ENCODE measurements at places on chromosomes 12 and 14.

- DNase-seq, result no peak
Observed at GRCh38 chr12:97131220-97131981, 224.3 kb downstream of the NEDD1 start.

DNA sequence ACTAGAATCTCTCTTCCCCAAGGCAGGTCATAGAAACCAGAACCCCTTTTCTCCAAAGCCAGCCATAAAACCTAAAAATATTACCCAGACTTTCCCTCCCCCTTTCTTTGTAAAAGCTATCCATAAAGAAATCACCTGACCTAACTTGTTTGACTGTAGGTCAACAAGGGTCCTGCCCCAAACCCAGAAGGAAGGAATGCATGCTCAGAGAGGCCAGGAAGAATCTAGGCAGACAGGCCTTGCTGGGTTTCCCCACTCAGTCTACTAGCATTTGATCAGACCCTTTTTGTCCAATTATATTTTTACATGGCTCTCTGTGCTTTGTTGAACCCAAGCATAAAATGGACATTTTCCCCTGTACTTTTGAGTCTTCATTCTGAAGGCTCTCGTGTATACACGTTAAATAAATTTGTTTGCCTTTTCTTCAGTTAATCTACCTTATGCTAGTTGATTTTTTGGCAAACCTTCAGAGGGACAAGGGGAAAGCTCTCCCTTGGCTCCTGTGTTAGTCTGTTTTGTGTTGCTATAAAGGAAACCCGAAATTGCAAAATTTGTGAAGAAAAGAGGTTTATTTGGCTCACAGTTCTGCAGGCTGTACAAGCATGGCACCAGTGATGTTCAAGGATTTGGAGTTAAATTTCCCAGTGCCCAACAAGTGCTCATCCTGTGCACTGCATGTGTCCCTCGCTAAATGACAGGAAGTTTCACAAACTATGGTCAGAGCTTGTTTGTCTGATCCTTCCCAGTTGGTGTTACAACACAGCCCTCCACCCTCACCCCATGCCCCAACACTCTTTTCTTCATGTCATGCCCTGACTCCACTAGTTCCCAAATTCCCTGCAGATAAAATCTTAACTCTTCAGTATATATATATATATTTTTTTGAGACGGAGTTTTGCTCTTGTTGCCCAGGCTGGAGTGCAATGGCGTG, 14.2 kb upstream of the RASSF3 start:
- DNase-seq, result no peak

- no peak for DNase-seq
Observed at GRCh38 chr12:53739214-53740129, 12.2 kb upstream of the CALCOCO1 start.

GRCh38 chr12:96548384-96548783, 59.0 kb downstream of the CFAP54 start:
- DNase-seq, result no peak

DNA sequence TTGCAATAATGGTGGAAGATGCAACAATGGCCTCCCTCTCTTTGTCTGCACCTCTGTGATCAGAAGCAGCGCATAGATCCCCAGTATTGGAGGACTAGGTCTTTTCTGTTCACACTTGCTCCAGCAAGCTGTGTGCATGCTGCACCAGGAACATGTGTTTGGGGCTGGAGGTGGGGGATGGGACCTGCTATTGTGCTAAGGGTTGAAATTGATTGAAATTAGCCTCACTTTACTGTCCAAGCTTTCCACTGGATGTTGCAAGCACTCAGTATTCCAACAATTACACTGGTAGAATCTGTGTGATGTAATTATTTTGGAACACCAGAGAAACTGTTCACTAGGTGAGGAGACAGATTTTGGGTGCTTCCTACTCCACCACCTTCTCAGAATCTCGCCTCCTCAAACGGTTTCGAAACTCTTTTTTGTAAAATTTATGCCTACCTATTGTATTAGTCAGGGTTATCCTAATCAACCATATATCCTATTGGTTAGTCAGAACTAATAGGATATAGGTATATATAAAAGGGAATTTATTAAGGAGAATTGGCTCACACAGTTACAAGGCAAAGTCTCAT, 35.6 kb downstream of the IFT81 start:
- no peak for DNase-seq

- DNase-seq, result no peak
Observed at GRCh38 chr12:12441843-12442461, 85.1 kb downstream of the BORCS5 start.

GRCh38 chr12:11829764-11830194, 180.3 kb downstream of the ETV6 start:
- DNase-seq, result no peak

DNA sequence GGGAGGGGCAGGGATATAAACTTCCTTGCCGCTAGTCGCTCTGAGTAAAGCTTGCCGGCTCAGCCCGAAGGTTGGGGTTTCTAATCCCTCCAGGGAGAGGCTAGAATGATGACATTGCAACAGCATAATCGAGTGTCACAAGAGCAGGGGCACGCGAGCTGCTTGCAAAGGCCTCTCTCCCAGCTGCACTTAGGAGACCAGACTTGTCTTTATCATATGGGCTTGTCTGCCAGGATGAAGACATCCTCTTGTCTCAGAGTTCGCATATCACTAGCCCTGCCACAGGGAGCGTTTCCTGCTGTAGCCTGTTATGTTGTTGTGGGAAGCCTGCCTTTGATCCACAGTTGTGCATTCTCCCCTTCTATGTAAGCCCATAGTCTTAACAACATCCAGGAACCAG, 180.0 kb downstream of the ESR2 start:
- DNase-seq, result no peak

- DNase-seq, result no peak
Observed at GRCh38 chr12:55824726-55825125, 4.7 kb downstream of the DNAJC14 start.

- no peak for DNase-seq
Observed at GRCh38 chr14:71202881-71203280, 295.6 kb downstream of the PCNX1 start.

DNA sequence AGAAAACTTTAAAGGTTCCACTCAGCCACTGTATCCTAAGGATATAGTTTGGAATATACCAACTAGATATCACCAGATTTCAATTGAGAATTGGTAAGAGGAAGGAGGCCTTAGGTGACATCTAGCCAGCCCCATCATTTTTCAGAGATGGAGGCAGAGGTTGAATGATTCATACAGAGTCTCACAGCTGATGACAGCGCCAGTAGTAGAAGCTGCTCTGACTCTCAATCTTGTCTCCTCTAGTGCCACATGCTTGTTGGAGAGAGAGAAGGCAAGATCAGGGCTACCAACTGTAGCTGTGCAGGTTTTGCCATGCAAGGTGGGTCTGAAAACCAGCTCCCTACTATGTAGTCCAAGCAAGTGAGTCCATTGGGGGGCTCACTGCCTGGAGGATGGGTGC, 6.1 kb downstream of the FRMD6 start:
- no peak for DNase-seq

DNA sequence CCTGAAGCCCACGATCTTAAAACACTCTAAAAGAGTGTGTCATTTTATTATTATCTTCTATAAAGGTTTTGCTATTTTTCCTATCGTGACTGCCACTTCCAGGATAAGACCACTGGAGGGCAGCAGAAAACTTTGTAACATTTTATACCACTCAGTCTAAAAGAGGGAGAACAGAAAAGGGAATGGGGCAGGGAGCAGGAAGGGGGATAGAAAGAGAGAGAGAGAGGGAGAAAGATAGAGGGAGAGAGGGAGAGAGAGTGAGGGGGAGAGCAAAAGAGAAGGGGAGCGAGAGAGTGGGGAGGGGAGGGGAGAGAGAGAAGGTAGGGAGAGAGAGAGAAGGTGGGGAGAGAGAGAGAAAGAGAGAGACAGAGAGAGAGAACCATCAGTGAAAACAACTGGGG, 2.0 kb upstream of the ART4 start:
- DNase-seq, result no peak

DNA sequence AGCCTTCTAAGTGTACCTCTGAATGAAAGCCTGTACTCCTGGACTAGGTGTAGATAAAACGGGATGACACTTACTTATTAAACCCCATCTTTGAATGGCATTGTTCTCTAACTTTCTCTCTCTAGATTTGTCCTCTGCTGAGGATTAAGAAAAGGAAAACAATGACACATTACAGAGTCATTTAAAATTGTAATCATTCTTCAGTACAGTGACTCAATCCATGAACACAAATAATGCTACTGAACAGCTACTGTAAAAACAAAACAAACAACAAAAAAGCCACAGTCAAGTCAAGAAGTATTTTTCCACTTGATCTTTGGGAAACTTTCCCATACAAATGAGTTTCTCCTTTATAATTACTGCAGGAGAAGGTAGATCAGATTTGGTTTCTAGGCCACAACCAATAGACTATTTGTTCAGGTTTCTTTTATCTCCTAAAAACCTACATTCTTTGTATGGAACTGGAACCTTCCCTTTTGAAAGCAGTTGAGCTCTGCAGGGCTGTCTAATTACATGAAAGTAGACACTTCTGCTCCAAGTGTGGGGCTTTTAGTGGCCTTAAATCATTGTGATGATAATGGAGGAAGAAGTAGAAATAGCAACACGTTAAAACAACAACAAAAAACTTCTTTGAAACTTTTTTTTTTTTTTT, 219.1 kb downstream of the ESR2 start:
- DNase-seq, result no peak

DNA sequence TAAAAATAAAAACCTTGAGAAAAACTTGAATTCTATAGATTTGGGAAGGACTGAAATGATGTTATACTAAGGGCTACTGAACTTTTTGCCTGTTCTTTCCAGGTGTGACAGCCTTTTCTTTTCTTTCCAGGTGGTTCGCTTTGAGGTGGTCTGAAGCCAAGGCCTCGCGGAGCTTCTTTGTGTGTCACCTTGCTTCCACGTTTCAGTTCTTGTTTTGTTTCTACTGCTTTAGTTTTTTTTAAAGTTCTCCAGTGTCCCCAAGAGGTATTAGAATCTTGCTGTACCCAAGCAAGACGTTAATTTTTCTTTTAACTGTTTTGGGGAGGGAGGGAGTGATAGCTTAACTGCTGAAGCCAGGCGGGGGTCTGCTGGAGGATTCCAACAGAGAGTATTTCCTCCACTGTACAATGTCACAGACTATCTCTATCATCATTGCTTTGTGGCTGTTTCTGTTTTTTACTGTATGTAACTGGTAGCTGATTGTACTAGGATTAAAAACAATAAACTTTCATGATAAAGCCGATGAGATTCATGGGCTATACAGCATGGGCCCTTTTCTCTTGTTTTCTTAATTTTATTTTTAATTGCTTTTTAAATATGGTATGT, 40.2 kb downstream of the PROX2 start:
- DNase-seq, result no peak

DNA sequence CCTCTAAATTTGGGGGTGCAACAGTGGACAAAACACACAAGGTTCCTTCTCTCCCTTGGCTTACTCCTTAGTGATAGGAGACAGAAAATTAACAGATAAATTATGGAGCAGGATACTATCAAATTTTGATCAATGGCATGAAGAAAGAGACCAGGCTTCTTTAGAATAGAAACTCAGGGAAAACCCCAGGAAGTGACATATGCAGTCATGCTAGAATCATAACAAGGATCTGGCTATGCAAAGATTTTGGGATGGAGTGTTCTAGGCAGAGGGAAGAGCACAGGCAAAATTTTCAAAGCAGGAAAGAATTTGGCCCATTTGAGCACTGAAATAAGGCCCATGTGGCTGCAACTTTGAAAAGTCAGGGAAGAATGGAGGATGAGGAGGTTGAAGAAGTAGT, 182.3 kb upstream of the PLEKHG7 start:
- no peak for DNase-seq
